ENCODE measurements at places on chromosomes 6 and 20.

- no peak for DNase-seq
Observed at GRCh38 chr6:23089981-23090380, 520.6 kb downstream of the HDGFL1 start.

- DNase-seq = no peak
Observed at GRCh38 chr6:158251565-158251964, 60.7 kb upstream of the TULP4 start.

DNA sequence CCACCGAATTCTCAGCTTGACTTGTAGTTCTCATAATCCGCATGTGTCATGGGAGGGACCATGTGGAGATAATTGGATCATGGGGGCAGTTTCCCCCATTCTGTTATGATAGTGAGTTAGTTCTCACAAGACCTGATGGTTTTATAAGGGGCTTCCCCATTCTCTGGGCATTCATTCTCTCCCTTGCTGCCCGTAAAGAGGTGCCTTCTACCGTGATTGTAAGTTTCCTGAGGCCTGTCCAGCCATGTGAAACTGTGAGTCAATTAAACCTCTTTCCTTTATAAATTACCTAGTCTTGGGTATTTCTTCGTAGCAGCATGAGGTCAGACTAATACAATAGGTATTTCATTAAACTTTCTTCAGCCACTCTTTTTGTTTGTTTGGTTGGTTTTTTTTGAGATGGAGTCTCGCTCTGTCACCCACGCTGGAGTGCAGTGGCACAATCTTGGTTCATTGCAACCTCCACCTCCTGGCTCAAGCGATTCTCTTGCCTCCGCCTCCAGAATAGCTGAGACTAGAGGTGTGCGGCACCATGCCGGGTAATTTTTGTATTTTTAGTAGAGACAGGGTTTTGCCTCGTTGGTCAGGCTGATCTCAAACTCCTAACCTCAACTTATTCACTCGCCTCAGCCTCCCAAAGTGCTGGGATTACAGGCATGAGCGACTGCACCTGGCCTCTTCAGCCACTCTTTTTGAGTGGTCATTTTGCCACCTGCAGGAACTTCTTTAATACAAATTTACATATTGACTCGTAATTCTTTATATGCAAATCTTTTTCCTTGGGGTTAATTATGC lies 36.3 kb downstream of the GSTA2 start:
- DNase-seq = no peak

DNA sequence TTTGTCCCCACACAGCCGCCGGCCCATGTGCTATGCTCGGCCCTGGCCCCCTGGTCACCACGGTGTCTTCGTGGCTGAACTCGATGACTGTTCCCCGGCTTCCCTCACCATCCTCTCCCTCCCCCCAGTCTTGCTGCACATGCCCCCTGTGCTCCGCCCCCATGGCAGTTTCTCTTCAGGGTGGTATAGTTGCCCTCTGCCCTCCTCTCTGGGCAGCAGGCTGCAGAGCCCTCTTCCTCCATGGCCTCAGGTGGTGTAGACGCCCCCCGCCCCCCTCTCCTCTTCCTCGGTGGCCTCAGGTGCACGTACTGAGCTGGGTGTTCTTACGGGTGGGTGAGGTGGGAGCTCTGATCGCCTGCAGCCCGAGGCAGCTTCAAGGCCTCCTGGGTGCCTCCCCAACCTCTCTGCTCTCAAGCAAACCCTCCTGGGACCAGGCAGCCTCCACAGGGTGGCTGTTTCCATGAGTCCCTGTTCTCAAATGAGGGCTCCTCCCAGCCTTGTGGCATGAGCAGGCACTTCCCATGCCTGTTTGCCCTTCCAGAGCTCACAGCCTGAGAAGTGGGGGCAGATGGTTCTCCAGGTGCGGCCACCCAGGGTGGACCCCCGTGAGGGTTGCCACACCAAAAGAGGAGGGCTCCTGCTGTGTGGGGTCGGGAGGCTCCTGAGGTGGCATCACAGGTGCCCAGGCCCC lies 24.8 kb downstream of the COL20A1 start:
- no peak for DNase-seq

- no peak for DNase-seq
Observed at GRCh38 chr6:44169886-44170570, 11.4 kb downstream of the CAPN11 start.

- DNase-seq = no peak
Observed at GRCh38 chr6:113829696-113830045, 27.5 kb upstream of the MARCKS start.

DNA sequence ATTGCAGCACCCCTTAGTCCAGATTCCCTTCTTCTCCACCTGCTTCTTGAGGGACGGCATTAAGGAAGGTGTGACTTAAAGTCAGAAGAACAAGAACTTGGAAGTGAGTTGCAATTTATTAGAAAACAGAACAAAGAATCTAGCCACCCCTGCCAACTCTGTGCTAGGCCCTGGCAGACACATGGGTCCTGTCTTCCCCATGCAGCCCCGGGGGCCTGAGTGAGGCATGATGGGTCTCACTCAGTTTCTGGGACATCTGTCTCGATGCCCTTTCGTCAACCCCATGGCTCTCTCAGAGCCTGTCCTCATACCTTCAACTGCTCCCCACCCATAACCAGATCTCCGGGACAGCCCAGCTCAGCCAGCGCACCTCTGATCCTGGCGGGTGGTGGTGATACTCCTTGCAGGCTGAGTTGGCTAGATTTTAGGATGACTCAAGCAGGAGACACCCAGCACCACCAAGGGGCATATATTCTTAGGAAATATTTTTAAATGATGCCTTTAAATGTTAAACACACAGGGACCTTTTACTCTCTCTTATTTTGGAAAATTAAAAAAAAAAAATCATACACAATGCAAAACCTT lies 143.2 kb upstream of the RNF24 start:
- DNase-seq = no peak

DNA sequence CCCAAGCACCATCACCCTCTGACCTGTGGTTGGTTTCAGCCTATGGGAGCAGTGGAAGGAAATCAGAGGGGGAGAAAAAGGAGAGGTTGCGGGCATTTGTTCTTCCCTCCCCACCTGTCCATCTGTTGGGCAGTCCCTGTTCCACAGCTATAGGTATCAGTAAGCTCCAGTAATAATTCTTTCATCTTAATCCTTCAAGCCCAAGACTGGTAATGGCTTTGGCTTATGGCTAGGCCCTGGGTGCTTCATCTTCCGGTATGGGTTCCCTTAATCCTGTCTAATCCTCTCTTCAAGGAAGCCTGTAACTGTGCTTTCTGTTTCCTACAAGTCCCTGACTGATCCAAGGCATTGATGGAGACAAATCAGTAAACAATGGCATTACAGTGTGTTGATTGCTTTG lies 42.2 kb upstream of the STK35 start:
- no peak for DNase-seq

DNA sequence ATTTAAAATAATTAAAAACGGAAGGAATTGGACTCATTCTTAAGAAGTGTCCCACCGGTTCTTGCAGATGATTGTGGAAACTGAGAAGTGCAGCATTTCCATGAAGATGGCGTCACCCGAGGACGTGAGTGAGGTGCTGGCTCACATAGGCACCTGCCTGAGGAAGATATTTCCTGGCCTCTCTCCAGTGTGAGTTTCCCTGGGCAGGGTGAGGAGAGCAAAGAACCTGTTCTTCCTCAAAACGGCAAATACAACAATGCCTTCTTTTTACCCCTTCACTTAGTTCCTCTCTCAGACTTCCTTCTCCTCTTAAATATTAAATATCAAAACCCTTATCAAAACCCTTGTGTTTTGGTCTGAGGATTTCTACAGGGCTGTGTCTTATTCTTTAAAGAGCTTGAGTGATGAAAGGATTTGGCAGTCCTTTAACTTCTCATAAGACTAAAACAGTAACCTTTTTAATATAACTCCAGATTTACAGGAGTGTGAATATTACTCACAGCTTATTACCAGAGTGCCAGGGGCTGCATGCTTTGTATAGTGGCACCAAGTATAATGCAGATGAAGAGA lies 156.3 kb downstream of the CARMIL1 start:
- no peak for DNase-seq

DNA sequence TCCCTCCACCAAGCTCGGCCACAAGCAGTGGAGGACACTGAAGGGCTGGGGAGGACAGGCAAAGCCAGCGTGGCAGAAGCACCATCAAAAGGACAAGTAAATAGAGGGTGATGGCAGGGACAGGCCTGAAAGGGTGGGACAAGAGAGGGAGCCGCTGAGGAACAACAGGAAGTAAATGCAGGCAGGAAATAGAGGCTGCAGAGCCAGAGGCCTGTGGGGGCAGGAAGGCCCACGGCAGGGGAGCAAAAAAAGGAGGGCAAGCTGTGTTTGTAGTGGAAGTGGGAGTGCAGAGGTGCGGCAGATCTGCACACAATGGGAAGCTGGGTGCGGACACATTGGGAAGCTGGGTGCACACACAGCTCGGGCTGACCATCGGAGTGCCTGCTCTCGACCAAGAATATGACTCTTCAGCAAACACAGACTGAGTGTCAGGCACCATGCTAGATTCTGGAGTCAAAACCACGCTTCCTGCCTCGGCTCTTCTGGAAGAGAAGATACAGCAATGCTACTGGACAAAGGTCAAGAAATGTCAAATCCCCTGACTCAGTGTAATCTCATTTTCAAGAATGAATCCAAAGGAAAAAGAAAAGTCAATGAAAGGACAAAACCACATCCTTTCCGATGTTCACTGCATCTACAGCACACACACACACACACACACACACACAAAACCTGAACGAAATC lies 40.4 kb upstream of the RAB22A start:
- DNase-seq = no peak

- peak; percentile 2 for DNase-seq
Observed at GRCh38 chr20:55678126-55678525, 327.2 kb downstream of the CBLN4 start.

DNA sequence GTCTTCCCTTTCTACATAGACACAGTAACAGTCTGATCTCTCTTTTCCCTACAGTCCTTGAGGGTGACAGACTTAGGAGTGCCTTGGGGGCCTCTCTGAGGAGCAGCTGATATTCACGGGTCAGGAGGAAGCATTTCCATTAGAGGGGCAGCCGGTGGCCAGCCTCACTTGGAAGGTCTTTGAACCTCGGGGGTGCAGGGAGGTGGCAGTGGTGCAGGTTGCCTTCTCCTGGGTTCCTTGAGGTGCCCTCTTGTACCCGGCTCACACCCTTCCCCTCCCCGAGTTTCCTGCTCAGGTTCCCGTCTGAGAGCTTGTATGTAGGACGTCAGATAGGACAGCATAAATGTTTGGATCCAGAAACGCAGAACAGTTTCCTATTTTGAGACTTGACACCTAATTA lies 2.5 kb downstream of the RTEL1 start:
- no peak for DNase-seq

DNA sequence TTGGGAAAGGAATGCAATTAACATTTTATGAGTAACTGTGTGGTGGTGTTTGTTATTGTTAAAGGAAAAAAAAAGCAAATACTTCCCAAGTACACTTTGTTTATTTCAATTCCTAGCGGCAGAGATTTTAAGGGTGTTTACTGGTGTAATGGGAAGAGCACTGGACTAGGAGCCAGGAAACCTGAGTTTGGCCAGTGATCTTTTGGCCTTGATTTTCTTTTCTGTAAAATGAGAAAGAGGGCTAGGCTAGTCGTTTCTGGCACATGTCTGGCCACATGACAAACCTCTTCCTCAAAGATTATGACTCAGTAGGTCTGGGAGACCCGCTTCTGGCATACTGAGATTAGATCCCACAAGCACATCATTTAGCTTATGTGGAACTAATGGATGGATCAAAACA lies 428.1 kb upstream of the NOX3 start:
- DNase-seq = no peak

- DNase-seq = no peak
Observed at GRCh38 chr6:168397012-168397411, 44.0 kb upstream of the SMOC2 start.

DNA sequence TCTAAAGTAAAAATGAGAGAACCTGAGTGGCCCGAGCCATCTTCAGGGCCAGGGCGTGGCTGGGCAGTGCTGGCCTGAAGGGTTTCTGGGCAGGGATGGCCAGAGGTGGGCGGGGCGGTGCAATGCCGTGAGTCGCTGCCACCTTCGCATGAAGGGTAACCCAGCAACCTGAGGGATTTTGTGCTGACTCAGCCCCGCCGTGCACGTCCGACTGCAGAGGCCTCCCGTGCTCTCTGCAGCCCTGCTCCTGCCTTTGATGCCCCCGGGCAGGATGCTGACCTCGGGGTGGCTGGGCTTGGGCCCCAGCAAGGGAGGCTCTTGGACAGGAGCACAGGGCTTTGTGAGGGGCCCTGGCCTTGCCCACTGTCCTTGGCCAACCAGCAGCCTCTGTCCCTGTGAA lies 81.7 kb upstream of the GATA5 start:
- DNase-seq = no peak

DNA sequence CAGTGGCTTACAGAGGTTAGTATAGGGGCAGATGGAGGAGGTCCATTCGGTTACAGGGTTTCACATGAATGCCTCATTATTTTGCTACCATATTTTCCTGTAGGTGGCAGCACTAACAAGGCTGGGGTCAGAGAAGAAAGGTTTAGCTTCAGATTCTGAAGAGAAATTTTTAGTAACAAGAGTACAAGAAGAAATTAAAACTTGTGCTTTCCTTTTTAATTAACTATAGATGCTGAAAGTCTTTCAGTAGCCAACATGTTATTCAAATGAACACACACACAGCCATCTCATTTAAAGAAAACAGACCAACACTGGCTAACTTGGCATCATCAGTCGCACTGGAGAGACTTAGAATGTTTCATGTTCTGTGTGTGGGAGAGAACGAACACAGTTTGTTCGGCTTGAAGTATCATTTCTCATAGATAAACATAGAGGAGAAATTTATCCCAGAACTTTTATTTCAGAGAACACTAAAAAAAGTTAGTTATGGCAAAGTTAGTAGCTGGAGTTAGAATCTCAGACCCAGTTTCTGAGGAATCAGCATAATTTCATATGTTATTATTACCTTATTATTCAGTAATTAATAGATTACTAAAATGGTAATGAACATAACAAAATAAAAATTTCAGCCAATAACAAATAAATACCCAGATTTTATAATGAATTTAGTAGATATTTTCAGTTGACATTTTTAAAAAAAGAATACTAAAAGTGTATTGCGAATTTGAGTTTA lies 314.0 kb upstream of the RSPO3 start:
- DNase-seq = peak; percentile 31

DNA sequence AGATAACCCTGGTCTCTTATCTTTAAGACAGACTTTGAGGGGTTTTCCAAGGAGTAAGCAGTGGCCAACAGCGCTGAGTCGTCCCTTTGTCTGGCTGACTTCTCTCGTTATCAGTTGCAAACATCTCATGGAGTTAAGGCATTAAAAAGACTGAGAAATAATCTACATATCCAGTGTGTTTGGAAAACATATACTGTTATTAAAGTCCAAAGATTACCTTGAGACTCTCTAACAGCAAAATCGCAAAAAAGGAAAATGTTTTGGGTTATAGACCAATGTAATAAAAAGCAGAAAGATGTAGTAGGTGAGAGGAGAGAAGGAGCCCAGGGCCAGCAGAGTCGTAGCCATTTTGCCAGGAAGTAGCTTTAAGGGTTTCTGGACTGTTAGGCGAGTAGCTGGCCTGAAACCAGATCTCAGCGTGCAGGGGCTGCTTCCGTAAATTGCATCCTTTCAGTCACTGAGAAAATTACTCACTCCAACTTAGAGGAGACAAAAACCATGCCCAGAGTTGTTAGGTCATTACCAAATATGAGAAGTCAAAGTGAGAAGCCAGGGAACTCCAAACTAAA lies 24.6 kb downstream of the MYLK4 start:
- DNase-seq = no peak

GRCh38 chr6:4908062-4908461 lies 95.8 kb downstream of the RPP40 start:
- no peak for DNase-seq

Data from HuH-7 (cell line).